Stimulated activated CD8-positive, alpha-beta memory T cell treated with anti-CD3 and anti-CD28 coated beads, Interleukin-12 subunit alpha, Interleukin-12 subunit beta, amount 100 ng/mL, for 4 hours (primary cell): ENCODE measurements at places on chromosomes 1 and 21.

DNA sequence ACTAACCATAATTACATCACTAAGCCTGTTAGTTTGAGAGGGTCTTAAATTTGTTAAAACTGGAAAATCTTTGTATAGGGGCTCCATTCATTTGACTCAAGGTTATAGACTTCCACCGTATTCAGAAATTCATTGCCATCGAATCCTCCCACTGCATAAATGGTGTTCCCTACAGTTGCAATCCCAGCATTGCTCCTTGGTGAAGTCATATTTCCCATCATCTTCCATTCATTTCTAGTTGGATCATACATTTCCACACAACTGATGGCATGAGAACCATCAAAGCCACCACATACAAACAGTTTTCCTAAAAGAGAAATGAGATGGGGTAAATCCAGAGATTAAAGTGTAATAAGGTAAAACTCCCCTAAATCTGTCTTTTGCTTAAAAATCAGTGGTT, 19.1 kb downstream of the IVNS1ABP start:
- DNase-seq, result no peak

- no peak for DNase-seq
Measured at GRCh38 chr1:8450312-8450711, 132.4 kb downstream of the SLC45A1 start.

DNA sequence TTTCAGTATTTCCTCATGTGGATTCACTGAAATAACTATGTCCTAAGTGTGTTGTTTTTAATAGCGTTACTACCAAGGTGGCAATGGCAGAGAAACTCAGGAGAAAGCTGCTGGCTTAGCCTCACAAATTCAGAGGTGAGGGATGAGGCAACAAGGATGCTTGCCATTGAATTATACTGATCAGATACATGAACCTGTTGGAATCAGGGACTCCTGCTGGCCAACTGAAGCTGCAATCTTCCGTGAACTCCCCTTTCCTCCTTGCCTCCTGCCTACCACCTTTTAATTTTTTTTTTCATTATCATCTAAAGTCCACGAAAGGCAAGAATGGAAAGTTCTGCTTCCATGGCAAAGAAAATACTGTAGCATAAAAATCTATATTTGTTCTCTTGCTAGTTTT, 254.7 kb downstream of the NFIA start:
- no peak for DNase-seq

GRCh38 chr1:154861607-154862094, 8.4 kb downstream of the KCNN3 start:
- DNase-seq, result no peak

DNA sequence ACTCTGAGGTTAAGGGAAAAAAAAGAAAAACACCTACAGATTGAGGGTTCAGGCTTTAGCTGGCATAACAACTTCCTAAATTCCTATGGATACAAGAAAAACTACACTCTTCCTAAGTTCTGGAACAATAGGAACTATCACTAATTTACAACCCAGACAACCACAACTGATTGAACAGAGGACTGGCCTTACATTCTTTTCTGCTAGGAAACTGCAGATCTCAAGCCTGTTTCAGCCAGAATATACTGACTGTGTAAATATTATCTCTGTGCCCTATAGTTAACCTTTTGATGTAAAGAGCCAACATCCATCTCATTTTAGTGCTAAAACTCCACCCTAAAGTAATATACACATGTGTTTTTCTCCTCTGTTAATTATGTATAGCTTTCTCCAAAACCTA, 1186.5 kb upstream of the TMPRSS15 start:
- DNase-seq, result no peak

DNA sequence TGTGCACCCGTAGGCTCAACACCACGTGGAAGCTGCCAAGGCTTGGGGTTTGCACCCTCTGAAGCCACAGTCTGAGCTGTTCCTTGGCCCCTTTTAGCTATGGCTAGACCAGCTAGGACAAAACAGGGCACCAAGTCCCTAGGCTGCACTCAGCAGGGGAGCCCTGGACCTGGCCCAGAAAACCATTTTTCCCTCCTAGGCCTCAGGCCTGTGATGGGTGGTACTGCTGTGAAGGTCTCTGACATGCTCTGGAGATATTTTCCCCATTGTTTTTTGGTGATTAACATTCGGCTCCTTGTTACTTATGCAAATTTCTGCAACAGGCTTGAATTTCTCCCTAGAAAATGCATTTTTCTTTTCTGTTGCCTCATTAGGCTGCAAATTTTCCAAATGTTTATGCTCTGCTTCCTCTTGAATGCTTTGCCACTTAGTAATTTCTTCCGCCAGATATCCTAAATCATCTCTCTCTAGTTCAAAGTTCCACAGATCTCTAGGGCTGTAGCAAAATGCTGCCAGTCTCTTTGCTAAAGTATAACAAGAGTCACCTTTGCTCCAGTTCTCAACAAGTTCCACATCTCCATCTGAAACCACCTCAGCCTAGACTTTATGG, 69.0 kb upstream of the KRTAP19-8 start:
- DNase-seq, result no peak

GRCh38 chr1:35885961-35886558, 3.1 kb downstream of the AGO1 start:
- DNase-seq, result no peak

GRCh38 chr1:161215076-161215475, at the start of gene FCER1G:
FCER1G (plus strand) TSS chr1:161215295; CDS start chr1:161215322, 27 bp downstream.
- DNase-seq, result no peak

GRCh38 chr1:17502326-17502778, 37.1 kb upstream of the ARHGEF10L start:
- DNase-seq, result no peak

DNA sequence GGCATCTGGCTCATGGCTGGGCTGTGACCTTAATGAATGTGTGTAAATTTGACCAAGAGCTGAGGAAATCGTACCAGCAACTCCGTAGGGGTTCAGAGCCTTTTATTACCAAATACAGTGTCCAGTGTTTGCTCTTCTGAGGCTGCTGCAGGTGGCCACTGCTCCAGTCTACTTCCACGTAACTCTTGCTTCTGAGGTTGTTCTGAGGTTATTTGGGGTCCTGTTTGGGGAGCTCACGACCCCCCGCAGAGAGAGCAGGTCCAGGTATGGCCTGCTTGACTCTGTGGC, 33.6 kb downstream of the MAN1C1 start:
- DNase-seq, result no peak

DNA sequence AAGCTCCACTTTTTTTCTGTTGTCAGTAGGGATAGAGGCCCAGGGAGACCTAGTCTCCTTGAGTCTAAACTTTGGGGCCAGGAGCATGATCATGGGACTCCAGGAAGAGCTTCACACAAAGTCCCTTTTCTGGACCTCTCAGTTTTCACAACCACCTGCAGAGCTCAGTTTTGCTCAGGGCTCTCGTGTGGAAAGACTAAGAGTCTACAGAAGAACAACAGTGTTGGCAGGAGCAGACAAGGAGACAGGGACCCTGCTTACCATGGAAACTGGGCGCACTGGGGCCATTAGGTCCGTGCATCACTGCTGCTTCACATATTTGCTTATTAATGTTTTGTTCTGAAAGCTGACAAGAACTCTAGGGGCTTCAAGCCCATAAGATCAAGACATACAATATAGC, 63.9 kb upstream of the HSD17B7 start:
- no peak for DNase-seq

GRCh38 chr1:248884632-248885295, 21.3 kb upstream of the PGBD2 start:
- DNase-seq, result no peak

GRCh38 chr21:32056791-32057190, 184.0 kb downstream of the HUNK start:
- no peak for DNase-seq

DNA sequence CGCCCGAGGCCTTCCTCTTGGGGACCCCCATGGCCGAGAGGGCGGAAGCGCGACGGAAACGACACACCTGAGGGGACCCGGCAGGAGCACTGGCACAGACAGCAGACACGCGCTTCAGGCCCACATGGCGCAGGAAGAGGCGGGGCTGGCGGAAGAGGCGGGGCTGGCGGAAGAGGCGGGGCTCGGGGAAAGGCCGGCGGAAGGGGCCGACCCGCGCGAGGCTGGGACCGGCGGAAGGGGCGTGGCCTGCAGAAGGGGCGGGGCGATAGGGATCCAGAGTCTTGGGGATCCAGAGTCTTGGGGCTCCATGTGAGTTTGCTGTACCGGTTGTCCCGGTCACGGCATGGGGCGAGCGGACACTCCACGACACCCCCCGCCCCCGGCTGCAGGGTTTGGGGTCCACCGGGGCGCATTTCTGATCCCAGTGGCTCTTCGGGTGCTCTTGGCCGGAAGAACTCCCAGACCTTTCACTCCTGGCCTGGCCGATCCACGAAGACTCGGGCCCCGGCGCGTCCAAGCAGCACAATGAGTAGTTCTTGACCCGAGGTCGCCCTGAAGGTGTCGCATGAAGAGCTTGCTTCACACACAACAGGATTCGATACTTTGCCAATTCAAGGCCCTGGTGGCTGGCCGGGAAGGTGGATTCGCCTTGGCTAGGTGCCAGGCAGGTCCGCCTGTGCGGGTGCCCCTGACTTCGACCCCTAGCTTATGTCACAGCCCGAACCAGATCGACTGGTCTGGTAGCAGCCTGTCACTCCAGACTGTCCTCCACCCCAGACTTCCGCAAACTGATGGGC, at the start of gene URB1:
TSS of gene URB1 (minus strand) at position 133 of the 797 bp plus-strand sequence. CDS start at position 31, 102 bp downstream.
- peak; percentile 89 for DNase-seq

GRCh38 chr1:229221106-229222019, 49.5 kb upstream of the RAB4A start:
- no peak for DNase-seq

- no peak for DNase-seq
Measured at GRCh38 chr1:40848530-40849189, 13.5 kb downstream of the CITED4 start.

DNA sequence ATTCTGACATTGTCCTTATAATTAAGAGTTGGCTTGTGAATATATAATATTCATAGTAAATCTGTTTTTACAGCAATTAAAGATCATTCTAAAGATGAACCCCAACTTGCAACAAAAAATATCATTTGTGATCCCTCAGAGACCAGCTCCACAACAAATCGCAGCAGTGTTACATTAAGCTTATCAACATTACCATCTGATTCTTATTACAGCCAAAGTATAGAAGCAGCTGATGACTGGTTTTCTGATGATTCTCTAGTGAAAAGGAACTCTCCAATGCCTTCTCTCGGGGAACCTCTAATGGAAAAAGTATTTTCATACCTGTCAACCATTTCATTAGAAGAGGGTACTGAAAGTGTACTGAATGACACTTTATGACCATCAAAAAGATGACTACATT, 45.4 kb downstream of the C1orf185 start:
- no peak for DNase-seq

DNA sequence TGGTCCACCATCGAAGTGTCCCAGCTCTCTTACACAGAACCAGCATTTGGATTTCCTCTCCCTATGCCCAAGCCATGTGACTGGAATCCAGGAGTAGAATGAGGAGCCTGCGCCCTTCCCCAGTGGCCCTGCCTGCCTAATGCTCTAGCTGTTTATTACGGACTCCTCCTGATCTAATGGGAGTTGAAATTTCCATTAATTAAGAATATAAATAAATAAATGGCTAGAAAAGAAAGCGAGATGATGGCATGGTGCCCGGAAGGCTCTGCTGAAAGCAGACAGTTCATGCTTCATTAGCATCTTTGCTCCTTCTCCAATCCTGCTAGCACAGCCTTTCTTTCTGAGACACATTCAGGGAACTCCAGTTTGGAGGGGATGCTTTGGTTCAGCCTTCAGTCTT, 216.2 kb downstream of the SEC16B start:
- DNase-seq, result no peak

GRCh38 chr1:10677491-10678391, 118.7 kb downstream of the CASZ1 start:
- DNase-seq, result no peak

DNA sequence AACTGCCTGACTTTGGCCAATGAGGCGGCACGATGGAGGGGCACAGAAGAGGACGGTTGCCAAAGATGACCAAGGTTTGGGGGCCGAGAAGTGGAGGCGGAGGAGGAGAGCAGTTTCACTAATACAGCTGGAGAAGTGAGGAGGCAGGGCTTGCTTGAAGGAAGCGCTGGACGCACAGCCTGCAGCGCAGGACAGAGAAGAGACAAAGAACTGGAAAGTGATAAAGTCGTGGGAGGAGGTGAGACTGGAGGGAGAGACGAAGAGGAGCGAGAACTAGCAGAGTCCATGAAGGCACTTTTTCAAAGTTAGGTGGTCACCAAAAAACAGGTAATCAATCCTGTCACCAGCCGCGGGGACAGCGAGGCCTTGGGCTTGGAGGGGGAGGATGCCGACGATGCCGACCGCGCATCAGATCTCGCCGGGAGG, 771 bp downstream of the PACC1 start:
- DNase-seq, result no peak
